ENCODE measurements at places on chromosomes 3 and 15. TPM values are rescaled to one million over a fixed set of nuclear protein-coding genes. Genes with fewer than 3 reads are reported as not detected.

GRCh38 chr3:183984127-183984740, 33.5 kb downstream of the ABCC5 start:
- no peaks in the 10 kb centered on the region for H3K4me1 ChIP-seq
- H3K27me3 ChIP-seq = no peaks in the 10 kb centered on the region
- no peak overlapping the region for H3K27ac ChIP-seq
- no peak overlapping the region for H3K4me3 ChIP-seq
- H3K36me3 ChIP-seq = peaks cover 15% of the 10 kb centered on the region
- DNase-seq = no peak

GRCh38 chr15:29570121-29570947, 251.9 kb downstream of the TJP1 start:
- H3K4me3 ChIP-seq = no peak overlapping the region
- no peaks in the 10 kb centered on the region for H3K36me3 ChIP-seq
- peaks cover 7% of the 10 kb centered on the region for H3K4me1 ChIP-seq

DNA sequence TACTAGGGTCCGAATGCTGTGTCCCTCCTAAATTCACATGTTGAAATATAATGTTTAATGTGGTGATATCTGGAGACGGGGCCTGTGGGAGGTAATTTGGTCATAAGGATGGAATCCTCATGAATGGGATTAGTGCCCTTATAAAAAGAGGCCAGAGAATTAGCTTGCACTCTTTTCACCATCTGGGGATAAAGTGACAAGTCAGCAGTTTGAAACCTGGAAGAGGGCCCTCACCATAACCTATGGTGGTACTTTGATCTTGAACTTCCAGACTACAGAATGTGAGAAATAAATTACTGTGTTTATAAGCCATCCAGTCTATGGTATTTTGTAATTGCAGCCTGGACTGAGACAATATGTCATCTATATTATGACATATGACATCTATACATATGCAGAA, 132.1 kb downstream of the ISL2 start:
- DNase-seq = no peak
- no peaks in the 10 kb centered on the region for H3K4me1 ChIP-seq
- peaks cover 57% of the 10 kb centered on the region for H3K36me3 ChIP-seq
- H3K4me3 ChIP-seq = no peak overlapping the region

DNA sequence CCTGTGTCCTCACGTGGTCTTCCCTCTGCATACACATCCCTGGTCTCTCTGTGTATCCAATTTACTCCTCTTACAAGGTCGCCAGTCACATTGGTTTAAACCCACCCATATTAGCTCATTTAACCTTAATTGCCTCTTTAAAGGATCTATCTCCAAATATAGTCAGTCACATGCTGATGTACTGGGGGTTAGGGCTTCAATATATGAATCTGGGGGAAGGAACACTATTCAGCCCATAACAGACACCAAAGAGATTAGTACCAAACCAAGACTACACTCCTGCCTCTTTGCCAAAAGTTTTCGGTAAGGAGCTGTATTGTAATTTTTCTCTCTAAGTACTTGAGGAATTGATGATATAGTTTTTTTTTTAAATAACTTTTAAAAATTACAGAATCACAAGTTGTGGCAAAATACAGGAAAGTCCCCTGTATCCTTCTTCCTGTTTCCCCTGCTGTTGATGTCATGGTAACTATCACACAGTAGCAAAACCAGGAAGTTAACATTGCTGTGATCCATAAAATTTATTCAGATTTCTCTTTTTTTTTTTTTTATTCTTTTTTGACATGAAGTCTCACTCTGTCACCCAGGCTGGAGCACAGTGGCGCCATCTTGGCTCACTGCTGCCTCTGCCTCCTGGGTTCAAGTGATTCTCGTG, 67.8 kb downstream of the SLCO3A1 start:
- H3K4me1 ChIP-seq = peaks cover 24% of the 10 kb centered on the region
- H3K27me3 ChIP-seq = no peaks in the 10 kb centered on the region
- no peak overlapping the region for H3K27ac ChIP-seq
- DNase-seq = no peak
- H3K4me3 ChIP-seq = no peak overlapping the region
- peaks cover 8% of the 10 kb centered on the region for H3K36me3 ChIP-seq

- no peak overlapping the region for H3K4me3 ChIP-seq
- no peaks in the 10 kb centered on the region for H3K36me3 ChIP-seq
- no peak overlapping the region for H3K27ac ChIP-seq
- no peaks in the 10 kb centered on the region for H3K27me3 ChIP-seq
- H3K4me1 ChIP-seq = no peaks in the 10 kb centered on the region
These were observed 71.4 kb upstream of the TLE3 start for GRCh38 chr15:70169147-70169546.

DNA sequence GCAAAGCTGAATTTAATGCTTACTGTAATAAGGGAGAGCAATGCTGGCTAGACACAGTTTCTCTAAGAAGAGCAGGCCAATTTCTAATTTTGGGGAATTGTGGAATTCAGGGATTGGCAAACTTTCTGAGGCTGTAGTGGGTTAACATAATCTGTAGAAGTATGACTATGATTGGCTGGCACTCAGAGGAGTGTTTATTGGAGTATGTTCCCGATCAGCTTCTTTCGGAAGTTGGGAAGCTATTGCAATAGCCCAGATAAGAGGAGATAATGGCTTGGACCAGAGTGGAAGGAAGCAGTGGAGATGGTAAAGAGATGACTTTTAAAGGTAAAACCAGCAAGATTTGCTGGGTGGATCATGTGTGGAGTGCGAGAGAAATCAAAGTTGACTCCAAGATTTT, 19.4 kb downstream of the TMOD3 start:
- H3K4me3 ChIP-seq = no peak overlapping the region
- DNase-seq = no peak
- H3K27me3 ChIP-seq = no peaks in the 10 kb centered on the region
- peaks cover 66% of the 10 kb centered on the region for H3K4me1 ChIP-seq

DNA sequence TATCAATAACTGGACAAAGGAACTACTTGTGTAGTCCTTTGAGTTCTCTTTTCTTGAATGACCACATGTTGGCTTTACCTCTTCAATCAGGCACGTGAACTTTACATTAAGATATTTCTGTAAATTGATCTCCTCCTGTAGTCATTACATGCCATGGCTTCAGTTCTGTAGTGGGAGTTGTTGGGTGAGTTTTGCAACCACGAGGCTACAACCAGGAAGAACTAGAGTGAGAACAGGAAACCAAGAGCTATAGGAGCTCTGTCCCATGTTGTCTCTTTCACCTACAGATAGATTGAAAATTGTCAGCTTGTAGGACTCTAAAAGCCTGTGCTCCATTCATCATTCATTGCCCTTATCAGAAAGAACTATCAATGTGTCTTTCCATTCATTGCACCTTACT, 2.0 kb downstream of the RSRC1 start:
- DNase-seq = no peak
- H3K36me3 ChIP-seq = peaks cover 21% of the 10 kb centered on the region
- no peak overlapping the region for H3K4me3 ChIP-seq
- H3K4me1 ChIP-seq = peaks cover 46% of the 10 kb centered on the region
- no peak overlapping the region for H3K27ac ChIP-seq
- H3K27me3 ChIP-seq = peaks cover 14% of the 10 kb centered on the region

DNA sequence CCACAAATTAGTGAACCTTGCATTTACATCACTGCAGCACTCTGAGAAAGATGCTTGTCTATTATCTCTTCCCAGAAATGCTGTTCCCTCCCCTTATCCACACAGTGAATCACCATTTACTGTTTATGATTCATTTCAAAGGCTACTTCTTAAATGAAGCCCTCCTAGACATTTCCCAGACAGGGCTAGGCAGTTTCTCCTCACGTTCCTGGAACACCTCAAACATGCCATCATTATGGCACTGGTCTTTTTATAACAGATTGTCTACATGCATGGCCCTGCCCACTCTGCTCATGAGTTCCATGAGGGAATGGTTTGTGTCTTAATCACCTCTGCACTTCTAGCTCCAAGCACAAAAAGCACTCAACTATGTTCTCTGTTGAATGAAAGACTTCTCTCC, 32.2 kb upstream of the TM2D3 start:
- H3K36me3 ChIP-seq = peaks cover 40% of the 10 kb centered on the region
- no peak for DNase-seq
- H3K4me3 ChIP-seq = no peak overlapping the region
- H3K27ac ChIP-seq = no peak overlapping the region

DNA sequence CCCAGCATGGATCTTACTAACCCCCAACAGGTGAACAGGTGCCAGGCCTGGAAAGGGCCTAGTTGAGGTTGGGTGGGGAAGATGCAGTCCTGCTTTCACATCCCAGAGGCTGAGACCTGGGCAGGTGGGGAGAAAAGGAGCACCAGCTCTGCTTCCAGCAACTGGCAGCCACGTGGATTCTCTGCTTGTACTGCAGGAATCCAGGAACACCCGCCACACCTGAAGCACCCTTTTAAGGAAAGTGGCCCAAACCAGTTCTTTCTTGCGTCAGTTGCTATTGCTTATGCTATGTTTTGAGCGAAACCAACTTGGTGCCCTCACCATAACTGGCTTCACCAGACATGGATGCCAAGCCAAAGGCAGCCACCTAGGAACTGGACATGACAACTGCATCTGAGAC, 28.1 kb upstream of the NEO1 start:
- DNase-seq = no peak
- no peaks in the 10 kb centered on the region for H3K36me3 ChIP-seq
- H3K4me3 ChIP-seq = no peak overlapping the region
- no peak overlapping the region for H3K27ac ChIP-seq
- H3K27me3 ChIP-seq = peaks cover 27% of the 10 kb centered on the region

DNA sequence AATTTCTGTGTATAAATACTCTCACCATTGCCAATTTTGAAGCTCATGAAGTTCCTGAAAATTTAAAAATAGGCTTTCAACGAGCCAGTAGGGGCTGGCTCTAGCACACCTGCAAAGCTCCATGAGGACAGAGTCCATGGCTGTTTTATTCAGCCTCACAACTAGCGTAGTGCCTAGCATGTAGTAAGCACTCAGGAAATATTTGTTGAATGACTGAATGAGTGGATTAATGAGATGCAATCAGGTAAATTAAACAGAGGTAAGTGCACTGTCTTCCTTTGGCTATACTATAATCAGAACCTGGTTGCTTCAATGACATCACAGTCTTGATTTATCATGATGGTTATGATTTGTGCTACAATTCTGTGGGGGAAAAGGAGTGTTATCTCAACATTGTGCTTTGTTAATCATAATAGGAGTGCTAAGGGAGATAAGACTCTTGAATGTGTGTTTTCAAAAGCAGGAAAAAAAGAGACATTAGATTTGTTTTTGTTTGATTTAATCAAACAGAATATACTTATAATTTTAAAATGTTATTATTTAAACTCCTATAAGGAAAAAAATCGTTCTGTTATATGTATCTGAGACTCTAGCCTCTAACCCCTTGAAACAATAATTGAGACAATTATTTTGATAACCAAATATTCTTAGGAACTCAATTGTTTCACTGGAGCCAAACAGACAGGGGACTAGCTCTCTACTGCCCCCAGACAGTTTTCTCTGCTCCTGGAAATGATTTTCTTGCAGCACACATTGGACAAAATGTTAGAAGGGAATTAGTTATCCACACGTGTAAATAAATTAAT, 171.7 kb upstream of the ATP11B start:
- no peak overlapping the region for H3K4me3 ChIP-seq
- peaks cover 9% of the 10 kb centered on the region for H3K27me3 ChIP-seq
- DNase-seq = no peak
- H3K4me1 ChIP-seq = no peaks in the 10 kb centered on the region
- H3K36me3 ChIP-seq = no peaks in the 10 kb centered on the region

- H3K27me3 ChIP-seq = no peaks in the 10 kb centered on the region
- peaks cover 74% of the 10 kb centered on the region for H3K4me1 ChIP-seq
- H3K36me3 ChIP-seq = no peaks in the 10 kb centered on the region
These were observed 12.2 kb downstream of the EIF4E3 start for GRCh38 chr3:71713041-71713440.

DNA sequence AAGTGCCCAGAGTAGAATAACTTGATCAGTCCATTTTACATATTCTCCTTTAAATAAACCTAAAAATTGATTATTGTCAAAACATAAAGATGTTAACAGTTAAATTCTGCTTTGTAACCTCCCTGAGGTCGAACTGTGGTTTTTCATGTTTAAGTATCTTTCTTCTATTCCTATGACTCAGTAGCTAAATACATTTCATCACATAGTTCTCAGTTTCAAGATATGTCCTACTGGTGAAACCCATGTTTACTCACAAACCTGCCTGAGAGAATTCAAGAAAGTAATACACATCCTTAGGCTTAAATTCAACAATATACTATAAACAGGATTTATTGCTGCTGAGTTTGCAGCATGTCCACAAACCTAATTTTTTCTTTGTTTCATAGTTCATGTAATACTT, 692.9 kb downstream of the ZPLD1 start:
- DNase-seq = no peak
- no peaks in the 10 kb centered on the region for H3K4me1 ChIP-seq
- no peak overlapping the region for H3K27ac ChIP-seq
- no peaks in the 10 kb centered on the region for H3K27me3 ChIP-seq
- no peak overlapping the region for H3K4me3 ChIP-seq

OR5K2 gene
- total RNA-seq = not detected

SLCO3A1 gene
- total RNA-seq = 5.8 TPM

TGFBR2 gene
- 46.6 TPM for total RNA-seq

TMCO5A gene
- not detected for total RNA-seq

ARRDC4 gene
- total RNA-seq = 1.1 TPM

BNC1 gene
- total RNA-seq = not detected

C3orf49 gene
- total RNA-seq = not detected

PARP9 gene
- 46.0 TPM for total RNA-seq

MEX3B gene
- total RNA-seq = 1.3 TPM

DHFR2 gene
- 10.3 TPM for total RNA-seq

PIERCE2 gene
- total RNA-seq = 0.34 TPM

P3H2 gene
- total RNA-seq = not detected
